ENCODE measurements at places on chromosomes 12 and 14.

- DNase-seq = no peak
These were observed 55.3 kb downstream of the DICER1 start for GRCh38 chr14:95101736-95102679.

DNA sequence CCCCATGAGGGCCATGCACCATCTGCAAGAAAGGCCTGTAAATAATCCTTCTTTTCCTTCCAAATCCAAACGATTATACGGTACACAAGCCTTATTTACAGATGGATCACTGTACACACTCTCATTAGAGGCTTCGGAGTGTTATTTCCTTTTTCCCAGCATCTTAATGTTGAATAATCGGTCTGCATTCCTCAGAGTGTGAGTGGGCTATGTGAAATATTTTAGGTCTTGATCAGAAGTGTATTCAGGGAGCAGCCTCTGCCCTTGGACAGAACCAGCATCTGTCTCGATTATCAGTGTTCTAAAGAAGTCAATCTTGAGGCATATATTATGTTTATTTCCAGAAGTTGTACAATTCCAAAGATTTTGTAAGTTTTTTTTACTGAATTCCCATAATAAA is 340.6 kb downstream of the SEC23A start:
- DNase-seq = no peak

GRCh38 chr14:34161351-34162082 is 210.6 kb upstream of the EGLN3 start:
- DNase-seq = no peak

DNA sequence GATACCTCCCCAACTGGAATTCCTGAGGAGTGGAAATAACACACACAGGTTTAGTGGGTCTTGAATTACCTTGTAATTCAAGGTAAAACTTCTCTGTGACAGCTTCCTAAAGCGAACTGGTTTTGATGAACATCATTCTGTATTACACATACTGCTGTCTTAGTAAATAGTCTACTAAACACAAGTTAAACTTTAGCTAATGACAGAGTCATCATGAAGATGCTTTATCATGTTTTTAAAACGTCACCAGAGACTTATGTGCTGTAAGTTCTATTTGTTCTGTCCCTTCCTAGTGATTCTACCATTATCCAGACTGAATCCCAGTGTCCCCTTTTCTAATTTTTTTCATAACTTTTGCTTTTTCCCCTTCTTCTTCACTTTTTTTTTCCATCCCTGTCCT is 11.6 kb upstream of the GXYLT1 start:
- DNase-seq = no peak

- DNase-seq = peak; percentile 50
These were observed at the start of gene CACNB3 for GRCh38 chr12:48817873-48818830. Gene CACNB3 (plus strand): TSS chr12:48818496. CDS start chr12:48818930, 434 bp downstream.

DNA sequence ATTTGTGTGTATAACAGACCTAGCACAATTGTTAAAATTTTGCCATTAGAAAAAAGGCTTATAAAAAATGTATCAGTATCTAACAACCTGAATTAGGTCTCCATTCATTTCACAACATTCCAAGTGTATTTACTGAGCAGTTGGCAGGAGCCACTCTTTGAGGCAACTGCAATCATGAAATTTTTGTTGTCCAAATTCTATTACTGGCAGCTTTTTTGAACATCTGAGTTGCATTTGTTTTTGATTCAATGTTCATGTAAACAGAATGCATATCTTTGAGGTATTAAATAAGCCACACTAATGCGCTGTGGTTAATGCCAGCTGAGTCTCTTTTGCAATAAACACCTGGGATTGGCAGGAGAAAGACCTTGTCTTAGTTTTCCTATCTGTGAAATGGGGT is 8.7 kb downstream of the KITLG start:
- DNase-seq = no peak

DNA sequence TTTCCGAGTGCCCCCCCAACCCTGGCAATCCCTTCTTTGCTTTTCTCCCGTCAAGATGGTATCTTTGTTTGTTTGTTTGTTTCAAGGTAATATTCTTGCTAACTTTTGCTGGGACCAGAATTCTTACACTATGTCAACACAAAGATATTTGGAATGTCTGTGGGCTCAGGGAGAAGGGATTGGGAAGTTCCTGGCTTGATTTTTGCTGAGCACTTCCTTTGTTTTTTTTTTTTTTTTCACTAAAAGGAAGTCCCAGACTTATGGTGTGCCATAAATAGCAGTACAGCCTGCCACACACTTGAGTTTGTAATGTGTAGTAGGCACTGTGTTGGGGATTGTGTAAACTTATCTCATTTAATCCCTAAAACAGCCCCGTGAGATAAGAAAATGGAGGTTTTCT is 11.2 kb upstream of the RNU6-7 start:
- no peak for DNase-seq

DNA sequence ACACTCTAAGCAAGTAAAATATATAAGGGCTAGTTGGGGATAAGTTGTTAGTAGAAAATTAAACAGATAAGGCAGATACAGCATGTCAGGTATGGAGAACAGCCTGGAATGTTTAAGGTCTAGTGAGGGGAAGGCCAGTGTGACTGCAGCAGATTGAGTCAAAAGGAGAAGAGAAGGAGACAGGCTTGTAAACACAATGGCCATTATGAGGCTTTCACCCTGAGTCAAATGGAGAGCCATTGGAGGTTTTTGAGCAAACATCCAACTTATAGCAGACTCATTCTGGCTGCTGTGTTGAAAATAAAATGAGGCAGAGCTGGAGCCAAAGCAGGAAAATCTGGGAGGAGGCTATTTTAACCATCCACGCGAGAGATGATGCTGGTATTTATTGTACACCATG is 142.0 kb downstream of the DUSP6 start:
- no peak for DNase-seq

GRCh38 chr14:80982711-80983110 is 27.3 kb downstream of the TSHR start:
- no peak for DNase-seq

DNA sequence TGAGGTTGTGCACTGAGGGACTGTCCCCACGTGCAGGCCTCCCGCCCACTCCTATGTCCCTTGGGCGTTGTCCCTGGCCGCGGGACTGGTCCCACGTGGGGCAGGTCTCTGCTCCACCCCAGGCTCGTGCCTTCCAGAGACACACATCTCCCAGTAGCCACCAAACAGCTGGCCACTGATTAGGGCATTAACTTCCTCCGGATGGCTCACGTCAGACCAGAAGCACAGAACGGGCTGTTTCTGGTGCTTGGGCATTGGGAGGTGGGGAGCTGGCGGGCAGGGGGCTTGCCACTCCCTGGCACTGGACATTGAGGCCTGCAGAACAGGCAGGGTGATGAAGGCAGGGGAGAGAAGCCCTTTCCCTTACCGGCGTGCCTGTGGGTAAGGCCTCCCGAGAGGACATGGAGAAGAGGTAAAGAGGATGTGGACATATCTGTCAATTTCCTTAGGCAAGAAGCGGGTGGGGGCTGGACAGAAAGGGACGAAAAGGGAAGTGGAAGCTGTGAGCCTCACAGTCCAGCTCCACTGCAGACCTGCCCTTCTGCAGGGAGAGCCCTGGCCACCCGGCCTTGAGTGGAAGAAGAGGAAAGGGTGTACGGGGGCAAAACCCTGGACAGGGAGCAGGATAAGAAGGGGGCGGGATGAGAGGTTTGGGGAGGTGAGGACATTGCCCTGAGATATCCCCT is 101.2 kb downstream of the NINJ2 start:
- DNase-seq = no peak
